Anterior cingulate cortex (tissue), 58 donors: ENCODE measurements at places on chromosomes 3 and 15.

DNA sequence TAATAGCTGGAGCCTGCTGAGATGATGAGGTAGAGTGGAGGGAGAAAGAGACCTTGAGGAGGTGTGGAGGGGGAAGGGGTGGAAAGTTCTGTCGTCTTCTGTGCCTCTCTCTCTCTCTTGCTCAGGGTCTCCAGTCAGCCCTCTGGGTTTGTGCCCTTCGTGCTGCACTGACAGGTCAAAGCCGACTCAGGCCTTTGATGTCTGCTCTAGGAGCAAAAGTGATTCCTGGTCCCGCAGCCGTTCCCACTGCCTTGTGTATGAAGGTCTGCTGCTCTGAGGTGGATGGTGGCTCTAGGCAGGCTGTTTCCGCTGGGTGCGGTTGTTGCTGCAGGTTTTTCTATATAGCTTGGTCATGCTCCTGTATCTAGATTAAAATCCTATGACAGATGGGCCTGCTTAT, 89.4 kb downstream of the IGF1R start:
- no peak for DNase-seq

GRCh38 chr3:134065252-134066157, 35.8 kb upstream of the SLCO2A1 start:
- DNase-seq, result no peak

DNA sequence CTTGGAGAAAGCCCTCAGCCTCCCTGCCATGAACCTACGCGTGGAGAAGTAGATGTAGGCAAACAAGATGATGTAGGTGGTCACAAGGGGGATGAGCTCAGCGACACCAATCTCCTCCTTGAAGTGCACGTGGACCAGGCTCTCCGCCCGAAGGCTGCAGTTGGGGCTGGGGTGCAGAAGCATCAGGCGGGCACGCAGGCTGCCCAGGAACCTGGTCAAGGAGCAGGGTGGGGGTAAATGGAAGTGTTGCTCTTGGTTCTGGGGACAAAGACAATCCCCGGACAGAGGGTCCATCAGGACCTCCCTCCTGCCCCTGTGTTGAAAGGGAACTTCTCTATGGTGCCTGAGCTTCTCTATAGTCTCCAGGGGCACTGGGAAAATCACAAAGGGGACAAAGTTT, 45.1 kb downstream of the PTPN23 start:
- no peak for DNase-seq

GRCh38 chr15:60152386-60152785, 148.3 kb downstream of the FOXB1 start:
- DNase-seq, result no peak

DNA sequence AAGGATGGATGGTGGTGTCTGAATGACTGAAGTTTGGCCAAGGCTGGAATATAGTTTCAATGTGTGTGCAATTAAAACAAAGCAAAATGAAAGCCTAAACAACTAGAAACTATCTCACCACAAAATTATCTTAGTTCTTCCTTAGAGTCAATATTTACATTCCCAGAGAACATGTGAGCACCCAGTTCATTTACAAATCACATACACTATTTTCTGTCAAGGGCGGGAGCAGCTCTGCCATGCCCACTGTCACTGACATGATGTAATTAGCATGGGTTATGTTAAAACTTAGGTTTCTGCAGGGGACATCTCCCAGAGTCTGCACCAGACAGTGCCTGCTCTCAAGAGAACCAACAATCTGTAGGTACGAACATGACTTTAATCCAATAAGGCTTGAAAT, 65.0 kb downstream of the PDZRN3 start:
- no peak for DNase-seq

GRCh38 chr15:39595338-39596221, 14.7 kb downstream of the THBS1 start:
- no peak for DNase-seq
